ENCODE measurements at places on chromosomes 6 and 20.
A peak's percentile ranks its signal among the peaks of the same experiment; 100 is the strongest.

DNA sequence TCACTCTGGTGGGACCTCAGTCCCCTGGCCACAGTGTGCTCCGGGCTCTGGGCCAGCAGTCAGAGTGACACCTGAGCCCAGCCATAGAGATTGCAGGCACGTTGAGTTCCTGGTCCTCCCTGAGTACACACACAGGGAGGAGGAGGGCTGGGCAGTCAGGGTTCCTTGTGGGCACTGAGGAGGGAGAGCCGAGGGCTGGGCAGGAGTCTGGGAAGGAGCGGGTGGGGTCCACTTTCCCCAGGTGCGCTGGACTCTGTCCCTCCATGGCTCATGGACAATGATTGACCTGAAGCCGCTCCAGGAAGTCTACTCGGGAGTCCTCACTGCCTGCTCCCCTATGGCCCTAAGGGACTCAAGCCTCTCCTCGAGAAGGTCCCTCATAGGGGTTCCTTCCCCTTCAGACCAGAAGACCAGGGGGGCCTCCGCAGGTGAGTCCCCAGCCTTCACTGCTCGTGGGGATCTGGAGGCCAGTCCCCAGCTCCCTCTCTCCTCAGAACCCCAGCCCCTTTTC lies 1.1 kb downstream of the SLC44A4 start:
- DNase-seq, result no peak

GRCh38 chr20:535958-536357 lies 7.6 kb downstream of the CSNK2A1 start:
- DNase-seq, result no peak

DNA sequence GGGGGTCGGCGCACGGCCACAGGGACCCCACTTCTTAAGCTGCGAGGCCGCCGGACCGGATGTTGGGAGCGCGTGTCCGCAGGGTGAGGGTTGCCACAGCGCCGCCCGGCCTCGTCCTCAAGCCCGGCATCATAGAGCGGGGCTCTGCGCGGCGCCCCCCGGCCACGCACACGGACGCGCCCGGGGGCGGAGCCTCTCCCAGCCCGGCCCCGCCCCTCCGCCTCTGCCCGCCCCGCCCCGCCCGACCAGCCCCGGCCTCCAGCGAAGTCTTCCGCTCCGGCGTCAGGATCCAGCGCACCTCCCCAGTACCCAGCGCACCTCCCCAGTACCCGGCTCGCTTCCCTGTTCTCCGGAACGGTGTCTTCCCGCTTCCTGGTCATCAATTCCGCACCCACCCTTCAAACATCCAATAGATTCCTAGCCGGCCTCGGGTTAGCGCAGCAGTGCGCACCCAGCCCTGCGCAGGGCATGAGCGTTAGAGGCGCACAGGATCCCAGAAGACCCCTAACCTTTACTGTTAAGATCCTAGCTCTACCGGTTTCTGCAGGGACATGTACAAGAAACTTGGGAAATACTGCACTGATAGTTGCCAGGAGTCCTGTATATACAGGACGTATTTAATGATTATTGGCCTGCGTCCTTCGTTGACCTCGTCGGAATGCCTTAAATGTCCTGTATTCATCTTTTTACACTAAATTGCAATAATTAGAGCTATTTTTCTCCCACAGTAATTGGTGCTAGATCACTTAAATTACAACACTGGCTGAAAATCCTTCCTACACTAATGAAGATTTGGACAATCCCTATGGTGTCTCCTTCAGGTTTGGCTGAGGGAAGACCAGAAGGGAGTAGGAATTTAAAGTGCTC lies 535 bp upstream of the DNAAF9 start:
- DNase-seq, result peak; percentile 52

DNA sequence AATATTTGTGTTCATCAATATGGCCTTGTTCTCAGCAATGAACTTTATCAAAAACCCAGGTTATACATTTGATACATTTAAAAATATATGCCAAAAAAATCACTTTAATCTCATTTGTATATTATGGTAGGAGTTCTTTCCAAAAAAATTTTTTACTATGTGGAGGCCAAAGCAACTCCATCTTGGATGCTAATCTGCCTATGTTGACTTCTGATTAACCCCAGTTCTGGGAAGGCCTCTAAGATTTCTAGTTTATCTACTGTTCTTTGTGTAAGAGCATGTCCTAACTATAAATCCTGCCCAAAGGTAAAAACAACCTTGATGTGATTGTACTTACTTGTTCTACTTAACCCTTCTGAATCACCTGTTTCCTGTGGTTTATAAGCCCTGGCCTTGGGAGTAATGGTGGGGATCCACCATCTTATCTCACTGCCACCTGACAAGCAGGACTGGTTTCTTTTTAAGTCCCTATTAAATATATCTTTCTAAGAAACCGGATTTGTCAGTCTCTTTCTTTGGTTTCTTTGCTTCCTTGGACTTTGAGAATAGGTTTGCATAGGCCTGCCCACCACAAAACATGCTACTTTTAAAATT lies 46.7 kb downstream of the RNGTT start:
- DNase-seq, result no peak

DNA sequence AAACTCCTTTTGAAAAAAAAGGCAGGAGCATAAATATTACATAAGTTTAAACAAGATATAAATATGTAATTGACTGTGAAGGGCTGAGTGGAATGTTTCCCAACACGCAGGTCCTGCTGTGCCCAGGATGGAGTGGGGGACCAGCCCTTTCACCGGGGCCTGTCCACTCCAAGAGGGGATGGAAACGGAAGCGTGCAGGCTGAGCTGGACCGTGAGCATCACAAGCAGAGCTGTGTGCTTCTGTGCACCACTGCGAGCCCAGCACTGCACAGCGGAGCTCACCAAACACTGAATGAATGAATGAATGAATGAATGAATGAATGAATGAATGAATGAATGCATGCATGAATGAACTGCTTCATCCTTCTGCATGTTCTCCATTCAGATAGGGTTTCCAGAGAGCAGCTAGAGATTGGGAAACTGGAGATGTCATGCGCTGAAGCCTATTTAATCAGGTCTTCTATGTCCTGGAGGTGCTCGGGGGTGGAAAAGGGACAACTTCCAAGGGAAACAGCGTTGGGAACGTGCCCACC lies 157.7 kb downstream of the ANKRD60 start:
- DNase-seq, result no peak

DNA sequence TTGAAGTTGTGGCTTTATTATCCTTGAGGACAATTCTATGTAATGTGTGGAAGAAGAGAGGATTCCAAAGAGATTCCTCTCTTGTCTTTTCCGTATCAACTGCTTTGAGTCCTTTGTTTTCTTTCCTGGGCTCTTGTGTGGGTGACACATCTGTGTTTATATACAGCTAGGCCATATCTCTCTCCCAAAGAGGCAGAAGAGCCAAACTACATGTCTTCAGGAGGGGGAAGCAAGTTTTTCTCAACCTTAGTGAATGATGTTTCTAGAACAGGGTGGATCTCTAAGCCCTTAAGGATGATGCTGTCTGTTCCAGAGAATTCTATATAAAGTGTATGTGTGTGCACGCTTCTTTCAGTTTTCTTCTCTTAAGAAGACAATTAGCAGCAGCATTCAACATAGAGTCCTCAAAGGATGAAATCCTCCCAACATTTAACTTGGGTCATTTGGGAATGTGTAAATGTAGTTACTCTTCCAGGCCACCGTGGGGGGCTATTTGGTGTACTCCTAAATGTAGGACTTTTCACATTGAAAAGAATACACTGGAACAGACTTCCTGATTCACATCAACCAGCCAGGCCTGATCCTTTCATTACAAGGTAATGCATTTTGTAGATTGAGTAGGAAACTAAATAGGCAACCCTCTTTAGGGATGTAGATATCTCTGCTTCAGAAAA lies 92.8 kb upstream of the EEF1E1 start:
- DNase-seq, result no peak

DNA sequence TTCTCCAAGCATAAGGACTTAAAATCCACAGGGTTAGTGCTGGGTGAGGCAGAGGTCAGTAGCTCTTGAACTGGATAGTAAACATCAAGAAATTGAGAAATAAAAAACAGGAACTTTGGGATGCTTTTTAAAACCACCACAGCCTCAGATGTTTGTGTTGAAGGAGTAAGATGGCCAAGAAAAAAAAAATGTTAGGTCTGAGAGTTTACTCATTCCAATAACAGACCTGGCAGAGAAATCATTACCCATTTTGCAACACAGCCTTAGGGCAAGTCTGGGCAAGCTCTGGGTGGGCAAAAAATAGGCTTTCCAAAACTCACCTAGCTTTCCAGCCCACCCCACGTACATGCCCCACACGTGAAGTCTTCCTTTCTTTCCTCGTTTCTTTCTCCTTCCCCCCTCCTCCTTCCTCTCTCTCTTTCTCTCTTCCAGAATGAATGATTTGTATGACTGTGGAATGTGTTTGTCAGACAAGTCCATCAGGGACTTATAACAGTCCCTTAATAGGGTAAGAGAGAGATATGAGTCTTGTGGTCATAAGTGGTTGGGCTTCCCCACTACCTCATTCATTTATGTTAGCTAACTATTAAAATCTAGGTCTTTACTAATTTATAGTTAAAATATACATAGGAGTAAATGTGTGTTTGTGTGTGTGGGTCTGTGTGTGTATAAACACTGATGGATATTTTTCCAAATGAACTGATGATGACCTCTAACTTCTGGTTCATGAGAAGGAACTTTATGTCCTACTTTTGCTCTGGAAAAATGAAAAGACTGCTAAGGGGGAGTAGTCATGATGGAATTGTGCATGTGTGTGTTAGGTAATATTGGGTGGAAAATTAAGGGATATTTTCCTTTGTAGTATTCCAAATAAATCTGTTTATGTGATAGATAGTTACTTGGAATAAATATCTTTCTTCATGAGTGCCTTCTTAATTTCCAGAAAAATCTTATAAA lies 18.0 kb upstream of the DSE start:
- no peak for DNase-seq

- DNase-seq, result no peak
Measured at GRCh38 chr6:109767961-109768360, 76.9 kb downstream of the FIG4 start.

- DNase-seq, result no peak
Measured at GRCh38 chr6:158284007-158284875, 28.0 kb upstream of the TULP4 start.

- no peak for DNase-seq
Measured at GRCh38 chr6:63094947-63095346, 116.3 kb upstream of the FKBP1C start.

DNA sequence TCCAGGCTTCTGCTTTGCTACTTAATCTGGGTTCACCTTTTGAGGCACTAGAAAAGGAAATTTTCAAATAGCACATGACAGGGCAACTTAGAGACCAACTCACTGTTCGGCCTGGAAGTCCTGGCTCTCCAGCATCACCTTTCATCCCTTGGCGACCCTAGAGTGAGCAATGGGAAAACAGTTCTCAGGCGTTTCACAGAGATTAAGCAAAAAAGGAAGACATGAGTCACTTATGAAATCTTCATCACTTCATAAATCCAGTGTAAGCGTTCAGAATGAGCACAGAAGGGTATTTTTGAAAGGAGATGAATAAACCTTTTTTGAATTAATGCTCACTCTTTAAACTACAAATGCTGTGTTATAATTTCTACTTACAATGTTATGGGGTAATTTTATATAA lies 104.0 kb downstream of the COL12A1 start:
- DNase-seq, result no peak

DNA sequence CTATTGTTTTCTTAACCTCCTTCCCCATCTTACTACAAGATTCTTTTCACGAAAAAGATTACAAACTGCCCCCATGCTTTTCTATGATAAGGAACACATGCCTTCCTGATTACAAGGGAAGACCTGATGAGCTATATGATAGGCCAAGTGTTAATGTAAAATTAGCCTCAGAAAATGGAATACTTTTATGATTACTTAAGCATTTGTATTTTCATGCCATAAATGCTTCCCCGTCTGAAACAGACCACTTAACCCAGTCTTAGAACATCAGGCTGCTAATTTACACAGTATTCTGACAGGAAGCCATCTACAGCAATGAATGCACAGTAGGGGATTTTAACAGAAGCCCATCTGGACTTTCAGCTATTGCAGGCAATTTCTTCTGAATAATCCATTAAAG lies 274.9 kb downstream of the HAO1 start:
- no peak for DNase-seq

GRCh38 chr6:21754891-21755290 lies 161.3 kb downstream of the SOX4 start:
- no peak for DNase-seq

- DNase-seq, result no peak
Measured at GRCh38 chr20:21490105-21490504, 23.8 kb downstream of the NKX2-2 start.

DNA sequence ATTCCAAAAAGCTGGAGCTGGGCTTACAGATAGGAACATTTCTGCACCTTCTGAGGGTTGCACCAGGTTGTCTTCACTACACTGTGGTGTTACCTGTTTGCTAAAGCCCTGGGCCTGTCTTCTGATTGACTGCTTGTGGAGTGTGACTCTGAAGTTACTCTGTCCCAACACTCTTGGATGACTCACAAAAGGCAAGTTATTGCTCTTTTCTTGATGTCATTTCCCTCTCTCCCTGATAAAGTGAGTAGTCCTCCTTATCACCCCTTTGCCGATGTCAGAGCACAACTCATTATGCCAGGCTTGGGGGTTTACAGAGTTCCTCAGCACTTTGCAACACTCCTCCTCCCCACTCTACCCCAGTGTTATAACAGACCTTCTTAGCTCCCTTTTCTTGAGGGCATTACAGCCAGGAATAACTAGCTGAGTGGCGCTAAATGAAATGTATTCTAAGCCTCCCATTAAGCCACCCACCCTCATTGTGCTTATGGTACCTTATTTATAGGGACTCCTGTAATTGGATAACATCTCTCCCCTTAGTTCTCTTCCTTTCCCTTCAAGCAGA lies 36.1 kb upstream of the NKX2-4 start:
- DNase-seq, result no peak

GRCh38 chr6:159700970-159701369 lies 7.9 kb upstream of the SOD2 start:
- DNase-seq, result no peak

GRCh38 chr6:129031051-129031599 lies 148.2 kb downstream of the LAMA2 start:
- no peak for DNase-seq

GRCh38 chr20:42186337-42186736 lies 568.2 kb upstream of the CHD6 start:
- DNase-seq, result no peak

DNA sequence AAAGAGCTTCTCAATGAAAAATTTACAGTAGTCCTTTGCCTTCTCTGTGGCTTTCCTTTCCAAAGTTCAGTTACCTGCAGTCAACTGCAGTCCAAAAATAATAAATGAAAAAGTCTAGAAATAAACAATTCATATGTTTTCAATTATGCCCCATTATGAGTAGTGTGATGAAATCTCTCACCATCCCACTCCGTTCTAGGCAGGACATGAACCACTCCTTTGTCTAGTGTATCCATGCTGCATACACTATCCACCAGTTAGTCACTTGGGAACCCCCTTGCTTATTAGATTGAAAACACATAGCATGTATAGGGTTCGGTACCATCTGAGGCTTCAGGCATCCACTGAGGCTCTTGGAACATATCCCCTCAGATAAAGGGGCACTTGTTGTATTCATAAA lies 80.6 kb upstream of the EYA4 start:
- no peak for DNase-seq

GRCh38 chr20:17642404-17643269 lies 39.4 kb downstream of the RRBP1 start:
- DNase-seq, result no peak

- no peak for DNase-seq
Measured at GRCh38 chr20:49318430-49319207, 40.8 kb upstream of the ZNFX1 start.

All from activated T-helper 1 cell treated with anti-CD3 and anti-CD28 coated beads, Interleukin-2, amount 50 U/mL, for 16 hours (primary cell).